ENCODE measurements at places on chromosomes 2 and 18.

GRCh38 chr2:164910101-164910899, 45.0 kb downstream of the SLC38A11 start:
- DNase-seq = no peak

- no peak for DNase-seq
Measured at GRCh38 chr2:156023229-156023869, 309.2 kb downstream of the NR4A2 start.

GRCh38 chr2:216695401-216695821, at the start of gene IGFBP5:
TSS of gene IGFBP5 (minus strand) at chr2:216695549. CDS start at chr2:216694775, 774 bp downstream.
- peak; percentile 91 for DNase-seq

GRCh38 chr2:127695491-127696472, 5.5 kb upstream of the SFT2D3 start:
- DNase-seq = no peak

- DNase-seq = no peak
Measured at GRCh38 chr2:134866498-134867099, 28.2 kb downstream of the ACMSD start.

DNA sequence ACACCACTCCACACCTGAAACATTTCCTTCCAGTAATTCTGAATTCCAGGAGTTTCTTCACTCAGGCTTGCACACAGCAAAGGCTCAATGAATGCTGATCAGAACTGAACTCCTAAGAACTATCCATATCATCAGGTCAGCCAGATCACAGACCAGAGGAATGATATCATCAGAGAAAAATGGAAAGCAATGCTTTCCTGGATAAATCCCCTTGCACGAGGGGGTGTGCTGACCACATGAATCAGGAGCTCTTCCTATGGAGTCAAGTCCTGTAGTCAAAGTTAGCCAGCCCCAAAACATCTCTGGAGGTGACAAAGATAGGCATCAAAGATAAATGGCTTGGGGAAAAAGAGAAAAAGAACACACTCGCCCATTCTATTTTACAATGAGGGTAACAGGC, 83.8 kb upstream of the ACVR2A start:
- no peak for DNase-seq

DNA sequence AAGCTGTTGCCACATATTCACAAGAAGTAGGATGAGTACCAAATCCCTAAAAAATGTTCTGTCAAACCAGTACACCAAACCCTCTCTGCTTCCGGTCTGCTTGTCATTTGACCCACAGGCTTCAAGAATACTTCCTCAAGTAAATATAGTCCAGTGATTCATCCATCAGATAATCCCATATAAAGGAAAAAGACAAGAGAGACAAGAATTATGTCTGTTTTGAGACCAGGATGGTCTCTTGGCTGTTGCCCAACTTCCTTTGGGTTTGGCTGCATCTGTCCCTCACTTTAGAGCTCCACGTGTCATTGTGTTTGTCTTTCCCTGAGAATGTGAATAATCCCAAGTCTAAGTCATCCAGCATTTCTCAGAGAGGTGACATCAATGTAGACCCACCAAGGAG, 91.5 kb upstream of the NRP2 start:
- no peak for DNase-seq

- DNase-seq = no peak
Measured at GRCh38 chr2:227411990-227412350, 24.2 kb upstream of the SCYGR1 start.
